OCI-LY7 (cell line): ENCODE measurements at places on chromosomes 1 and 21. TPM values are rescaled to one million over a fixed set of nuclear protein-coding genes. Genes with fewer than 3 reads are reported as not detected.

SPRR2G gene
- total RNA-seq = not detected in 2 replicates

RAB3B gene
- total RNA-seq = not detected in 2 replicates

LAMB3 gene
- 0.17 and 0.46 TPM in 2 replicates for total RNA-seq

ADGRB2 gene
- 11.4 and 11.5 TPM in 2 replicates for total RNA-seq

KANK4 gene
- not detected in 2 replicates for total RNA-seq

GIPC2 gene
- not detected in 2 replicates for total RNA-seq

PCAT6 gene
- not detected in 2 replicates for total RNA-seq

BSDC1 gene
- total RNA-seq = 41.8 and 42.5 TPM in 2 replicates

PDZK1IP1 gene
- not detected in 2 replicates for total RNA-seq

NR1I3 gene
- not detected in 2 replicates for total RNA-seq

OLIG2 gene
- not detected in 2 replicates for total RNA-seq

CYP4Z1 gene
- total RNA-seq = not detected in 2 replicates

GFI1 gene
- total RNA-seq = 0.30 and 1.1 TPM in 2 replicates

MNDA gene
- not detected in 2 replicates for total RNA-seq

S100A3 gene
- total RNA-seq = not detected in 2 replicates

RPTN gene
- not detected in 2 replicates for total RNA-seq

LRRC38 gene
- not detected in 2 replicates for total RNA-seq

OR6K3 gene
- total RNA-seq = not detected in 2 replicates

DMRTA2 gene
- total RNA-seq = not detected in 2 replicates

SHISAL2A gene
- total RNA-seq = 0.27 and 0.55 TPM in 2 replicates

WNT3A gene
- not detected in 2 replicates for total RNA-seq

KRTAP10-5 gene
- total RNA-seq = not detected in 2 replicates

BTG2 gene
- total RNA-seq = 99.5 and 102 TPM in 2 replicates

LCE3D gene
- not detected in 2 replicates for total RNA-seq

DPT gene
- total RNA-seq = not detected in 2 replicates

SLAMF1 gene
- total RNA-seq = 0.42 and 0.72 TPM in 2 replicates

SNAPIN gene
- total RNA-seq = 31.1 and 33.7 TPM in 2 replicates

CELA3A gene
- not detected in 2 replicates for total RNA-seq

RHCE gene
- not detected in 2 replicates for total RNA-seq

OR2AJ1 gene
- not detected in 2 replicates for total RNA-seq

C4BPA gene
- total RNA-seq = not detected in 2 replicates

ZNF124 gene
- 32.9 and 33.3 TPM in 2 replicates for total RNA-seq

TMEM269 gene
- 0.46 and 0.81 TPM in 2 replicates for total RNA-seq

MEGF6 gene
- total RNA-seq = 0.15 and 0.17 TPM in 2 replicates

BLACAT1 gene
- total RNA-seq = 0.29 and 0.48 TPM in 2 replicates

RAB7B gene
- total RNA-seq = not detected in 2 replicates

UAP1 gene
- total RNA-seq = 39.0 and 41.2 TPM in 2 replicates

CHAF1B gene
- total RNA-seq = 21.5 and 24.0 TPM in 2 replicates

OR2M5 gene
- not detected in 2 replicates for total RNA-seq

AK5 gene
- not detected in 2 replicates for total RNA-seq

SLC66A1 gene
- total RNA-seq = 18.9 and 21.0 TPM in 2 replicates

LAD1 gene
- total RNA-seq = not detected in 2 replicates

PTPRF gene
- 0.48 and 0.57 TPM in 2 replicates for total RNA-seq

MCOLN2 gene
- total RNA-seq = 103 and 104 TPM in 2 replicates

RAB29 gene
- 5.8 and 7.8 TPM in 2 replicates for total RNA-seq

FOXD3 gene
- not detected in 2 replicates for total RNA-seq

ST6GALNAC3 gene
- 1.2 and 2.0 TPM in 2 replicates for total RNA-seq
